ENCODE measurements at places on chromosomes 3 and 15.

DNA sequence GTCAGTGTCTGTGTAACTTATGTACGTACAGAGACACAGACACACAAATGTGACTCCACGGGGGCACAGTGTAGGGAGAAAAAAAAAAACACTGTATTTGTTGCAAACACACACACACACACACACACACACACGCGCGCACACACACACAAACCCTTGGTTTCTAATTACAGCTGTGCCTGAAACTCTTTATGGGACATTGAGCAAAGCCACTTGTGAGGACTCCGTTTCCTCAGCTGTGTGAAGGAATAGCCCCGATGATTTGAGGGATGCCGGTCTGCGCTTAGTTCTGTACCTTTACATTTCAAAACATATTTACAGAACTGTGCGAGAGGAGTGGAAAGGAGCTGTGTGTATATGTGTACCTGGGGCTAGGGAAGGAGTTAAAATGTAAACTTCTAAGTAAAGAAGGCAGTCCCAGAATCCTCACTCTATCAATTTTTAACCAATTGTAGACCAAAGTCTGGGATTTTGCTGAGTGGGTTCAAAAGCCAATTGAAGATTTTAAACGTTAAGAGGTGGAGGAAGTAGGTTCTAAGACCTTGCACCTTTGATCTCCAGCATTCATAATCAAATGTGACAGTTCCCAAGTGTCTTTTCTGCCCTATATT is 5.3 kb upstream of the BCL6 start:
- no peak for DNase-seq

GRCh38 chr3:55484801-55485791 is 2.0 kb downstream of the WNT5A start:
- DNase-seq, result no peak

DNA sequence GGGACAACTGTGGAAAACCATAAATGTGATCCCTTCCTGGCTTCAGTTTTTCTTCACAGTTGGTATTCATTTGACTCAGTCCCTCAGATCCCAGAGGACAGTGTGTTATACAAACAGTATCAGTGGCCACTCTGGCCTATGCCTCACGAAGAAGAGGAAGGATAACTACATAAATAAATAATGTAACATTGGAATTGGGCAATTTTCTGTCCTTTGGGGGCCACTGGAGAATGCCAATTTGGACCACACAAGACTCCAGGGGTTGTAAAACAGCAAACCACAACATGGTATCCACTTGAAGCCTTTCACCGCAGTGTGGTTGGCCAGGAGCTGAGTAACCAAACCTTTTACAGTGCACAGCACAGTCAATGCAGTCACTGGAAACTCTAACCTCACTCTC is 1077.0 kb downstream of the ROBO2 start:
- DNase-seq, result no peak

DNA sequence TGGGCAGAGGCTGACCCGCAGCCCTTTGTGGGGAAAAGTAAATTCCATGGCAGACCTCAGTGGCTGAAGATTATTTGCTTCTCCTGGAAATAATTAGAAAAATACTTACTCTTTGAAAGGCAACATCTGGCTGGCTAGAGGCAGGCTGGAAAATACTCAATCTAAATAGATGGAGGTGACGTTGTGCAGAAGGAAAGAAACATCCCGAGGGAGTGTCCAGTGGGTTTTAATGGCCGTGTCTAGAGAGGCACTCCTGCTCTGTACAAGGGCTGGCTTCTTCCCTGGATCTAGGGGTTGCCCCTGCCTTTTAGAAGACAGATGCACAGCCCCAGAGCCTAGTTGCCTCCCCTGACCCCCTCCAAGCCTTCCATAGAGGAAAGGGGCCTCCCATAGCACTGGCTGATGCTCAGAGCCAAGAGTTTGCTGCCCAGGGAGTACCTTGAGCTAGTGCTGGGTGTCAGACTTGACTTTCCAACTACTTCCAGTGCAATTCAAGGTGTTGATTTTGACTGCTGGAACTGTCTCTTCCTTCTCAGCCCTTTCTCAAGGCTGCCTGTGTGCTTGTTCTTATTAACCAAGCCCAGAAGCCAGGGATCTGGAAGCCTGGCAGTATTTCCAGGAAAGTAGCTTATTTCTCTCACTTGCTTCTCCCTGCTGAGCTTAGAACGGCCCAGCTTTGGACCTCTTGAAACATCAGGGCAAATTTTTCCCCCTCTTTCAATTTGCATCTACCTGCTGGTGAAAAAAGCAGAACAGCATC is 27.4 kb downstream of the CGNL1 start:
- no peak for DNase-seq

DNA sequence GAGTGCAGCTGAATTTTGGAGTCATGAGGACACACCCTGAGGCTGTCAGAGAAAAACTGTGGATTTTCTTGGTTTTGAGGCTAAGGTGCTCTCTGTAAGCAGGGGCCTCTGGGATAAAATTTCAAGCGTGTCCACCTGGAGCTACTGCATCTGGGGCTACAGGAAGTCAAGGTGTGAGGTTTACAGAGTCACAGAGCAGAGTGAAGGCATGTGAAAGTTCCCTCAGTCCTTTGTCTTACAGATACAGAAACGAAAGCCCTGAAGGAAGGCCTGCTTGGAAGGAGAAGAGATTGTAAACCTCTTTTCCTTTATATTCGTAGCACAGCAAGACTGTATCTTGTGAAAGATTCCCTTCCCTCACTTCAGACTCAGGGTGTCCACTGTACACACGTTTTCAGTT is 138.6 kb downstream of the OPA1 start:
- no peak for DNase-seq

DNA sequence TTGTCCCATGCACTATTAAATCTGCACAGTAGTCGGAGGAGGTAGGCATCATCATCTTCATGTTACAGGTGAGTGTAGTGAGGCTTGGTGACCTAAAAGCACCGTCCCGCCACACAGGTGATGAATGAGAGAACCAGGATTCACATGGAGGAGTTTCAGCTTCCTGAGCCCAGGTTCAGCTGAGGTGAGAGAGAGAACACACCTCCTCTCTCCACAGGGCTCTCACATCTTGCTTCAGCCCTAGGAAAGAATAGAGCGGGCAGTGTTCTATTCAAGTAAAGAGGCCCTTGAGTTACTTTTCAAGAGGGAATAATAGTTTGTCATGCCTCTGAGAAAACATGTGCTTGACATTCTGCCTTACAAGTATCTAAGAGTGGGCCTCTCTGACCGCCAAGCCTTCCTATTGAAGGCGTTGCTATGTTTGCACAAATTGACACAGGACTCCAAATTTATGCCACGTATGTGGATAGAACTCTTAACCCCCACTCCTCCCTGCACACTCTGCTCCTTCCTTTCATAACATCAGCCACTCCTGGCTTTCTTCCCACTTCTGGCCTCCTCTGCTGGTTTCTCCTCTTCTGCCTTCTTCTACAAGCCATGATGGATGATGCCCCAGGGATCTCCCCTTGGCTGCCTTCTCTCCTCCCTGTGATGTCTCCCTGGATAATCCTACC is 138.3 kb upstream of the ABHD17C start:
- peak; percentile 99 for DNase-seq

GRCh38 chr15:69830876-69831275 is 266.8 kb downstream of the TLE3 start:
- no peak for DNase-seq

DNA sequence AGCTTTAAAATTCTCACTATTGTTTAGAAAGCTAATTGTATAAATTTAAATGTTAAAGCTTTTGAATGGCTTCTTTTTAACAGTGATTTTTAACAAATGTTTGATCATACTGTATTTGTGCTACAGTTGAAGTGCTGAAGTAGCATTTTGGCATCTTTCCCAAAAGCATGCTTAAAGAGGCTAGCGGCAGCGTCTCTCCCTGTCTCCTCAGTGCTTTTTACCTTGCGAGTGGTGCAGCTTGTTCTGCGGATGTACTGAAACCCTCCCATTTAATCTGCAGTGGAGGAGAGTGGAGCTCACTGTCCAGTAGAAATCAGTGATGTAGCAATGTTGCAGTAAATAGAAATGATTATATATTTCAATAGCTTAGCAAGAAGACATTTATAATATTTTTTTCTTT is 43.7 kb downstream of the LRRC49 start:
- peak; percentile 15 for DNase-seq

- no peak for DNase-seq
These were observed 654.6 kb downstream of the MECOM start for GRCh38 chr3:169008776-169009358.

DNA sequence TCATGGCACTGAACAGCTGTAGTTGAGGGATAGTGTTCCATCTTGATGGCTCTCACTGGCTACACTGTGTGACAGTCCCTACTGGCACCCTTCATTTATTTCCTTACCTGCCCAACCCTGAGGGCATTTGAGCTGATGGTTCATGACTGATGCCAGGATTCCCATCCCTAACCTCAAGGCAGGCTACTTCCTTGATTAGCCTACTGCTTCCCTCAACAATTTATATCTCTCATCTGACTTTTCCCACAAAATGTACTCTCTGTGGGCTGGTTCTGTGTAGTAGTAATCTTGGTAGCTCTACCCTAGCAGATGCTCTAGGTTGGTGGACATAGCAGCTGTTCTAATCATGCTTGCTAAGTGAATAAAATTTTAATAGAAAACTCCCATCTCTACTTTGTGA is 106.0 kb downstream of the THRB start:
- no peak for DNase-seq

DNA sequence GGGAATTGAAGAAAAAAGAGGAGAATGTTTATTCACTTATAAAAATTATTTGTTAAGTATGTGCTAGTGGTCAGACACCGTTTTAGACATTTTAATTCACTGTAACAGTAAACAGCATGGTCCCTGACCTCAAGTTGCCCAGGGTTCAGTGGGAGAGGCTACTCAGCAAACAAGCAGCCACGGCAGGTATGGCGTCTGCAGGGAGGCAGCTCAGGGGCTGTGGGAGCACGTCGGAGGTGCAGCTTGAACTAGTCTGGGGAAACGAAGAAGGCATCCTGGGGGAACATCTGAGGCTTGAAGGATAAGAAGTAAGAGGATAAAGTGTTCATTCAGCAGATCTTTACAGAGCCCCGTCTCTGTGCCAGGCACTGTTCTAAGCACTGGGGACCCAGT is 66.0 kb downstream of the CRTC3 start:
- no peak for DNase-seq

DNA sequence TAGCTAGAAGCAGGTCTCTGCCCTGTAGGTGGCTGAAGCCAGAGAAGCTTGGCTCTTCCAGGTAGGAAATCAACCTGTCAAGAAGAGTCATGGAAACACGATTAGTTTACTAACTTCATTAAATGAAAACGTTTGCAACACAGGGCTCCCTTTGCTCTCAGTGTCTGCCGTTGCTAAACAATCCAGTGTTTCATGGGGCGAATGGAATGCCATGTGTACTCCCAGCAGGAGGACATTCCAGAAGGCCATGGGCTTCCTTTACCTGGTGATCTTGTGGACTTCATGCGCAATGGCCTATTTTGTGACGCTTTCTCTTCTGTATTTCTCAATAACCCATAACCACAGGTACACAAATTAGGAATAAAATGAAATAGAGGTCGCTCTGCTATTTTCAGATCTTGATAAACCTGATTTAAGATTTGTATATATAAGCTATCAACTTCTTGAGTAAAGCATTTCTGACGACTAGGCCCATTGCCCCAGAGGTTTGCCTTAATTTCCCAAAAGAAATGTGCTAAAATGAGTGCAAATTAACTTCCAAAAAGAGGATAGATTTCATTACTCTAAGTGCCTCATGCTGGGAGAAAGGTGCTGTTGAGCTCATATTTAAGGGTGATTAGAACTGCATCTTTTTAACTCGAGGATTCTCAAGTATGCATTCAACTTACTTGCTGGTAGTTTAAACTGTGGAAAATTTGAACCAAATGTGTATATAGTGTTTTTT is 171.0 kb downstream of the EPHA3 start:
- no peak for DNase-seq

DNA sequence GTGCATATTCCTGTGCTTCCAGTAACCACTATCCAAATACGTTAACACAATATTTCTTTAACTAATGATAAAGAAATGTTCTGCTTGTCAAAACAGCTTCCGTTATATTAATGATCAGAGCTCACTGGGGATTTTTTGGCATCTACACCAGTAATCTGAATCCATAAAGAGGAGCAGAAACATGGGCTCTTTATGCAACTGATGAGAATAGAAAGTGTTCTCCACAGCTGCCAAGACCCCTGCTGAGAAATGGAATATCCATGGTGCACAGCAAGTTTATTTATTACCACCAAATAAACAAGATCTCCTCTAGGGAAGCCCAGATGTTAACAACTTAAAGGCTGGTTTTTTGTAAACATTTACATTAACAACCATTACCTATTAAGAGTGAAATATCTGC is 54.5 kb downstream of the ALDH1A2 start:
- no peak for DNase-seq

GRCh38 chr15:45456212-45457106 is 66.1 kb downstream of the SLC30A4 start:
- no peak for DNase-seq

- DNase-seq, result no peak
These were observed 1.6 kb upstream of the CISH start for GRCh38 chr3:50612970-50613846.

DNA sequence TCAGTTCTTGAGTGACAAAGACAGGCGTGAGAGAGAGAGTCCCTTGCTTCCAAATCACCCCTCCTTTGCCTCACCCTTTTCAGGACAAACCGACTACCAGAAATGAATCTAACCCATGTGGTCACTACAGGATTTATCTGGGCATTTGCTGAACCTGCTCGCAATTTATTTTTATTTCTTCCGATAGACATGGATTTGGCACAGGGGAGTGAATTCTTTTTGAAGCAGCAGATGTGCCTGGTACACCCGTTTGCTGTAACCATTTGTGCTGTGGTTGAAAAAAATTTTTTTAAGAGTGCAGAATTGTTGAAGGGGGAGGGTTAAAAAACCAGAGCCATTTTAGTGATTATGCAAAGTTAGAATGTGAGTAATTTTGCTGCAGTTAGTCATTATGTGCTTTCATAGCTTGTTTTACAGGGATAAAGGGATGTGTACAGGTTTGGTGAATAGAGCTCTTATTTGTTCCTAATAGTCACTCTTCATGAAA is 442.0 kb downstream of the LPP start:
- DNase-seq, result no peak

DNA sequence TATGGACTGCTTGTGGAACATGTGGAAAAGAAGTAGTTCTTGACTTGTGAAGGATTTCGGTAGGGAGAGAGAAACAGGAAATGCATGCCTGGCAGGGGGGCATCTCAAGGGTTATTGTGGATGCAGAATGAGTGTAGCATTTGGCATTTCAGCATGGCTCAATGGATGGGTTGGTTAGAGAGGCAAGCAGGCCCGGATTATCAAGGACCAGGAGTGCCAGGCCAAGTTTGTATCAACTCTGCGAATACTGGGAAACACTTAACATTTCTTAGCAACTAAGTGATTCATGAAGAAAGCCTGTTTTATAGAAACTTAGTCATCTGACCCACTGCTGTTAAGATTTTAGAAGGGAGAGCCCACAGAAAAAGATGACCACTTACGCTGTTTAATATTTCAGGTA is 33.6 kb downstream of the KIF15 start:
- no peak for DNase-seq

- no peak for DNase-seq
These were observed 408 bp downstream of the WDR82 start for GRCh38 chr3:52277972-52278509.

GRCh38 chr3:137709011-137709601 is 55.0 kb upstream of the SOX14 start:
- no peak for DNase-seq

- peak; percentile 92 for DNase-seq
These were observed 52.5 kb downstream of the TP63 start for GRCh38 chr3:189683546-189684255.

- DNase-seq, result no peak
These were observed 154.6 kb downstream of the POLR2M start for GRCh38 chr15:57861034-57861638.

- no peak for DNase-seq
These were observed 30.2 kb upstream of the SLCO2A1 start for GRCh38 chr3:134059671-134060560.
